ENCODE measurements at places on chromosomes 5 and 9. TPM values are rescaled to one million over a fixed set of nuclear protein-coding genes. Genes with fewer than 3 reads are reported as not detected.

CCNI2 gene
- polyA plus RNA-seq, result 24.0 TPM

PTTG1 gene
- polyA plus RNA-seq, result 41.6 TPM

OLFML2A gene
- polyA plus RNA-seq, result 5.3 TPM

ALAD gene
- polyA plus RNA-seq, result 51.3 TPM

SETD9 gene
- polyA plus RNA-seq, result 14.5 TPM

COL23A1 gene
- 7.3 TPM for polyA plus RNA-seq

PCDHA4 gene
- polyA plus RNA-seq, result 5.9 TPM

TLX3 gene
- polyA plus RNA-seq, result 11.1 TPM

LCN9 gene
- not detected for polyA plus RNA-seq

CCDC171 gene
- polyA plus RNA-seq, result 3.3 TPM

IL5 gene
- not detected for polyA plus RNA-seq

TTC39B gene
- 5.3 TPM for polyA plus RNA-seq

ATP6V0E1 gene
- polyA plus RNA-seq, result 127 TPM

SEMA6A gene
- 135 TPM for polyA plus RNA-seq

NREP gene
- polyA plus RNA-seq, result 874 TPM

MYOZ3 gene
- polyA plus RNA-seq, result 11.5 TPM

IFNA2 gene
- polyA plus RNA-seq, result not detected

PHF24 gene
- 46.0 TPM for polyA plus RNA-seq

RHOBTB3 gene
- 68.6 TPM for polyA plus RNA-seq

ANKRD34B gene
- 2.7 TPM for polyA plus RNA-seq

TMEM174 gene
- 0.14 TPM for polyA plus RNA-seq

IRX4 gene
- 0.54 TPM for polyA plus RNA-seq

NR5A1 gene
- 0.09 TPM for polyA plus RNA-seq

TLR4 gene
- polyA plus RNA-seq, result 7.1 TPM
